Caudate nucleus (tissue), 63 donors: ENCODE measurements at places on chromosomes 2 and 18.

DNA sequence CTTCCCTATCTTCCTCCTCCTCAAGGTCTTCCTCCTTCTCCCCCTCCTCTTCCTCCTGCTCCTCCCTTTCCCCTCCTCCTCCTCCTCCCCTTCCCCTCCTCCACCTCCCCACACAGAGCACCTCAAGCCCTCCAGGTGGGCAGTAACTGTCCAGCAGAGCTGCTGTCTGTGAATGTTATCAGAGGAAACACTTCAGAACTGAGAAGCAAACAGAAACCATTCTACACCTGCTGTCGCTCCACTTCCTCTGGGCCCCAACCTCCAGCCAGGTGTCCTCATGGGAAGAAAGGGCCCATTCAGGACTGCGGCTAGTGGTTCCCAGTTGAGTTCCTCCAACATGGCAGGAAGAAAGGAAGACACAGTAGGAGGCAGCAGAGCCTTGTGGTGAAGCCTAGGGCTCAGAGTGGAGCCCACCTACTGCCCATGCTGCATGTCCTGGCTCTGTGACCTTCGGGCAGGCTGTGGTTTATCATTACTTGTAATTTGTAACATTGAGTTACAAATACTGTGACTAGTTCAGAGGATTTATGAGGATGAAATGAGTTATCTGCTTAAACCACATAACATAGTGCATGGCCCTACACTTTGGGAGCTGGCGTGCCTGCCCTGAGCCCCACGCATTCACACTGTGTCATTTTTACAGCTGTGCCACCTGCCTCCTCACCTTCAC, 165.9 kb upstream of the ID2 start:
- DNase-seq: no peak

- no peak for DNase-seq
Measured at GRCh38 chr2:64594226-64594989, 59.3 kb downstream of the SERTAD2 start.

DNA sequence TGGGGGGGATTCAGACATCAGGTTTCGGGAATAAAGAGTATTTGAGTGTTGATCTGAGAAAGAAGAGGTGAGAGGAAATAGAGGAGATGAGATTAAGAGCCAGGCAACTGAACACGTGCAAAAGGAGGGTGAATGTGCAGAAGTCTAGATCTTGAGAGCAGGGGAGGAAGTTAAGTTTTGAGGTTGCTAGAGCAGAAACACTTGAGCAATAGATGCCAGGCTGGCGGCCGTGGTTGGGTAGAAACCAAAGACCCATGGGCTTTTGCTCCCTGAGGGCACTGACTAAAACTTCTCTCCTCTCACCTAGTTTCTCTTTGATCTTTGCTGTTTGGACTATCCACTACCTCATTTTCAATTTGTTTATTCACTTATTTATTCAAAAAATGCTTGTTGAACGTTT, 116.0 kb downstream of the CDC42EP3 start:
- no peak for DNase-seq

- no peak for DNase-seq
Measured at GRCh38 chr18:66838340-66838987, 234.6 kb upstream of the CDH19 start.

- DNase-seq: no peak
Measured at GRCh38 chr2:82317012-82317411, 2012.5 kb upstream of the LRRTM1 start.

GRCh38 chr2:194566907-194567660, 1089.9 kb upstream of the SLC39A10 start:
- DNase-seq: no peak

DNA sequence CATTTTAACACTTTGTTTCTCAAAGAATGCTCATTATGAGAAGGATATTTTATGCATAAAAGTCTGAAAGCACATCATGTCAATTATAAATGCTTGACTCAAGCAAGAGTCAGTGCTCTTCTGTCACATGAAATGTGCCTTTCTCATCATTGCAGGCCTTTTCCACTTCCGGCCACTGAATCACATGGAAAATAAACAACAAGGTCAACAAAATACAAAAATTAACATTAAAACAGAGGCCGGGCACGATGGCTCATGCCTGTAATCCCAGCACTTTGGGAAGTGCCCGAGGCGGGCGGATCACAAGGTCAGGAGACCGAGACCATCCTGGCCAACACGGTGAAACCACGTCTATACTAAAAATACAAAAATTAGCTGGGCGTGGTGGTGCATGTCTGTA, 480.6 kb downstream of the SPAG16 start:
- no peak for DNase-seq

DNA sequence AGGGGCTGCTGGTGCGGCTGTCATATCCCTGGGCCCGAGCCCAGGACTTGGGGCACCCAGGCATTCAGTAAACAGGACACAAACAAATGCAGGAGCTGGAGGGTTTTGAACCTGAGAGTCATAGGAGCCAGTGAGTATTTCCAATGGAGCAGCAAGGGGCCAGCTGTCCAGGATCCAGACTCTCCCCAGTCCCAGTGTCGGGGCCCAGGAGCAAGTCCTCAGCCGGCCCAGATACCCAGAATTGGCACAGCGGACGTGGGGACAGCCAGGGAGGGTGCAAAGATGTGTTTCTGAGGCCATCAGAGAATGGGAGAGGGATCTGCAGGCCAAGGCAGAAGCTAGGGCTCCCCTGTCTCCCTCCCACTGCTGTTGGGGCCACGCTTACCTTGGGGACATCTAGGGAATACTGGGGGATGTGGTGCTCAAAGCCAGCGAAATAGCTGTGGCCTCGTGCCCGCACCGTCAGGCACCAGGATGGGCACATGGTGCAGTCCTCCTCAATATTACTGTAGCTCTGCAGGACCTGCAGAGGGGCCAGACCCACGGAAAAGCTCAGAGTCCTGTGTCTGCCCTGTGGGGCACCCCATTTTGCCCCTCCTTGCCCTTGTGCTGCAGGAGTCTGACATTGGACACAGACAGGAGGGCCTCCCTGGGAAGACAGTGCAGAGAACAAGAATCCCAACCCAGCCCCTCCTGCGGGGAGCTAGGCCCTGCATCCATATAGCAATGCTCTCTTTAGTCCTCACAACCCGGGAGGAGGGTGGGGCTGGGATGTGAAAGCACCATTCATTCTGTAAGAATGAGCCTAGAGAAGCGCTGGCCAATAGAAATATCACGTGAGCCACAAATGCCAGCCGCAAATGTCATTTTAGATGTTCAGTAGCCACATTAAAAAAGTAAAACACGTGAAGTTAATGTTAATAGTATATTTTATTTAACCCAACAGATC, 15.4 kb downstream of the CFAP65 start:
- DNase-seq: peak; percentile 60

DNA sequence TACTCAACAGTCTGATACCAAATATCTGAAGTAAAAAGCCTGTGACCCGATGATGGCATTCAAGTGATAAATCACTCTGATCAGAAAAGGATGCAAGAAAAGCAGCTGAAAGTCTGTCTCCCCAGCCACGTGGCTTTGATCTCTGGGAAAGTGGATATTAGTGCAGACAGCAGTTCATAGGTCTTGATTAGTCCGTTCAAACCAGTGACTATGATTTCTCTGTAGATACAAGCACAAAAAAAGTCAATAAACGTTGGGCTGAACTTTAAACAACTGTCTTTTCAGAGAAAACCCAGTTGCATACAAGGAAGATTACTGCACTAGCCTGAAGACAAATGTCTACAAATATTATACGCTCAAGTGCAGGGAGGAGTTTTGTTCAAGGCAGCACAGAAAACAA, 107.7 kb upstream of the CDC42EP3 start:
- no peak for DNase-seq

GRCh38 chr2:190717306-190717705, 68.4 kb downstream of the NAB1 start:
- DNase-seq: no peak

GRCh38 chr2:240782221-240782885, 37.7 kb downstream of the KIF1A start:
- DNase-seq: no peak

DNA sequence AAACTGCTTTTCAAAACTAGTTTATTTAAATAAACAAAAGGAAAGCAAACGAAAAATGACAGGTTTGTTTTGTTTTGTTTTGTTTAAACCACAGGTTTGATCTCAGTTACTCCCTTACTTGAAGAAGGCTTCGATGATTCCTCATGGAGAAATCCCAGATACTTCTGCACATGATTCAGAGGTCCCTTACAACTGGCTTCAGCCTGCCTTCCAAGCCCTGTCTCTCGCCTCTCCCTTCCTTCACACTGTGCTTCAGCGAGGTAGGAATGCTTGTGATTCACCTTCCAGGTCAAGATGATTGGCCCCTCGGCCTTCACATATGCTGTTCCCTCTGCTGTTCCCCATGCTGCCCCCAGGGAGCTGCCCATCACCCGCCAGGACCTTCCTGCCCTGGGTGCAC, 104.1 kb upstream of the ITGA6 start:
- DNase-seq: no peak

GRCh38 chr2:69946351-69947324, 14.8 kb downstream of the ASPRV1 start:
- DNase-seq: no peak

DNA sequence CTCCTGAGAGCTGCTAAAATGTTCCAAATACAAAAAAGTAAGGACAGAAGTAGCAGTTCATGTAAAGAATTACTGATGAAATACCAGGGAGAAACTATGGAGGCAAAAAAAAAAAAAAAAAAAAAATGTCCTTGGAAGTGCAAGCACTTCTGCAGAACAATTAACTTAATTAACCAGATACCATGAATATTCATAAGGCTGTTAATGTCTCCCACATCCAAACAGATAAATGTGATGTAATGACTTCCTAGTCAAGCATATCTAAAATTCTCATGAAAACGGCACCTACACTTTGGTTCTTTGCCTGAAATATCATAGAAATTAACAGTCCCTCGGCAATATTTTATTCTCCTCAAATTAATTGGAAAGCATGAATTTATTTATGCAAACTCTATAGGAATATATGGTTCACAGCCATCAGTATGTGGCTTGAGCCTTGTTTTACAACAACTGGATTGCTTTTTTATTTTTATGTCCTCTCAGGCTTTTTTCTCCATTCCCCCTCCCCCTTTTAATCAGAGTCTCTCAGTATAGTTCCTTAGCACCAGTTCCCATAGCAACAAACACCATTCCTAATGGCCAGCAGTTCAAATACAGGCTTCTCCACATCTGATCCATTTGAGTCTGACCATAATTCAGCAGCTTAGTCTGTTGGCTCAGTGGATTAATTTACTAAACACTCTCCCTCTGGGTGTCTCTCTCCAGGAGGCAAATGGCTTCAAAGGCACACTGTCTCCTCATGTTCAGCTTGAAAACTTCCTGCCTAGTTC, 97.1 kb downstream of the ITGA4 start:
- DNase-seq: no peak

DNA sequence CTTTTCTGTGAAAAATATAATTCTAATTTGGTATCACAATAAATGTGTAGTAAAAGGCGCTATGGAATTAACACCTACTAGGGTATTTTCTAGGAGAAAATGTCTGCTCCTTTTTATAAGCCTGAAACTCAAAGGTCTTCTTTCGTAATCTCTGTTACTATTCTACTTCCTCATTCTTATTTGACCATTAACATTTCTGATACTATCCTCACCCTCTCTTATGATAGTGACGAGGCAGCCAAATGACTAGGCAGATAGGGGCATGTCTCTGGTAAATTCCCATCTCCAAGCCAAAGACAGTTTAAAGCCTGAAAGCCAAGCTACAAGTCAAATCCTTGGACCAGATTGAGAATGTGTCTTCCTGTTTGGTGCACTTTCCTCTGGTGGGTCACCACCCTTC, 251.7 kb downstream of the LRRTM4 start:
- DNase-seq: no peak

DNA sequence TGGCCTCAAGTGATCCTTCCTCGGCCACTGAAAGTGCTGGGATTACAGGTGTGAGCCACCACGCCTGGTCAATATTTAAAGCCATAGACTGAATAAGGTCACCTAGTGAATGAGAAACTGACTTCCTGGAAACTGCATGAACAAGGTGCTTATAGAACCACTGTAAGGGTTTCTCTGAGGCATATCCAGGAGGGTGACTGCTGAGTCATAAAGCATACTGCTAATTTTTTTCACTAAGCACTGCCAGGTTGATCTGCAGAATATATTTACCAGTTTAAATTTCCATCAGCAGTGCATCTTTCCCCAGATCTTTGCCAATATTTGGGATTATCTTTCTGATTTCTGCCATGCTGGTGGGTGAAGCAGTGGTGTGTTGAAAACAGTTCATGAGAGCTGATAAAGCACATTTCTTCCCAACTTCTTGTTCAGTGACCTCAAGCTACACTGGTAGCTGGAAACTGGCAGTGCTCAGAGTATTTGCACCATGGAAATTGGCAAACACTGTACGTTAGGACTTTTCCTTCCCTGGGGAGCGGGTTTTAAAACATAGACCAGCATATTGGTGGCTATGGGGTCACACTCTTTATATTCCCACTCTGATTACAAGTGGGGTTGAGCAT, 4.2 kb upstream of the CLIP4 start:
- DNase-seq: no peak

GRCh38 chr18:11982981-11983380, 1.7 kb downstream of the IMPA2 start:
- no peak for DNase-seq

DNA sequence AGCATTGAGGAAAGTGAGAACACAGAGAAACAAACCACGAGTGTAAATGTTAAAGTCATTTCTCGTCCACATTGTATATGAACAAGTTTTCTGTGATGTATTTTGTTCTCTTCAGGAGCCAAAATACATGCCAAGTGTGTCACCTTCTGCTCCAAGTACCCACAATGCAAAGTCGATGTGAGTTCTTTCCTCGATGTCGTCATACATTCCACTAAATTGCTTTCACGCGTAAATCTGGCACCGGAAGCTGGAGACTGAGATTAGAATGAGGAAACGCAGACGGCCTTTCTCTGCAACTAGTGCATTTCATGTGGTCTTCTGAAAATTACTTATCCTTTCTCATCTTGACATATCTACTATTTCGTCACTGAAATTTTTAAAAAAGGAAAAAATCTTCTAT, 118.5 kb upstream of the SALL3 start:
- no peak for DNase-seq

GRCh38 chr2:169086893-169087467, 17.6 kb downstream of the DHRS9 start:
- no peak for DNase-seq
